ENCODE measurements at places on chromosomes 4 and X.

- no peak for DNase-seq
These were observed 24.2 kb upstream of the HELT start for GRCh38 chr4:184994010-184994622.

GRCh38 chr4:156677131-156677531 is 294.5 kb downstream of the PDGFC start:
- DNase-seq = no peak

GRCh38 chrX:110310896-110311295 is 7.0 kb downstream of the AMMECR1 start:
- peak; percentile 55 for DNase-seq

DNA sequence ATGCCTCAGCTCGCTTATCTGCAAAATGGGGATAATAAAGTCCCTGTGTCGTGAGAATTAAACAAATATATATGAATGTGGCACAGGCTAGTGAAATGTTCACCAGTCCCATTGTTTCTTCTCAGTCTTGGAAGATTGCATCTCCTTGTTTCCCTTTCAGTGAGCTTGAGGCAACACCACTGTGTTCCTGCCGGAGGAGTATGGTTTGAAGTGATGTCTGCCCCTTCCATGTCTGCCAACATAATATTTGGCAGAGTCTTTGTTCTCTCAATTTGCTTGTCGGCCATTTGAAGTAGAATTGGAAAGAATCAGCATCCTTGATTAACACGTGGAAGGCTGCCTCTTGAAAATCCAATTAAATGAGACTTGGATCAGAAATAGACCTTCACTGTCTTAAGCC is 1088.5 kb upstream of the INTU start:
- DNase-seq = no peak

GRCh38 chr4:18999595-18999994 is 978.0 kb upstream of the LCORL start:
- no peak for DNase-seq

DNA sequence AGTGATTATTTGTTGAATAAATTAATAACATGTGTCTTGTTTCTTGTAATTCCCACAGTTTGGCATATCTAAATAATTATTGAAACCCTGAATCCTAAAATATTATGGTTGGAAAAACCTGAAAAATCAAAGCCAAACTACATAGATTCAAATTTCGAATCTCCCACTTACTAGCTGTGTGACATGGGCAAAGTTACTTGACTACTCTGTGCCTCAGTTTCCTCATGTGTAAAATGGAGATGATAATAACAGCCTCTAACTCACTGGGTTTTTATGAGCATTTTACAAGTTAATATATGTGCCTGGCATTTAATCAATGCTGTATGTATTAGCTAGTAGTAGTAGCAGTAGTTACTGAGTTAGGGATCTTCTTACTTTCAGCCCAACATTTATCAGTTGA is 34.6 kb upstream of the BRS3 start:
- no peak for DNase-seq

DNA sequence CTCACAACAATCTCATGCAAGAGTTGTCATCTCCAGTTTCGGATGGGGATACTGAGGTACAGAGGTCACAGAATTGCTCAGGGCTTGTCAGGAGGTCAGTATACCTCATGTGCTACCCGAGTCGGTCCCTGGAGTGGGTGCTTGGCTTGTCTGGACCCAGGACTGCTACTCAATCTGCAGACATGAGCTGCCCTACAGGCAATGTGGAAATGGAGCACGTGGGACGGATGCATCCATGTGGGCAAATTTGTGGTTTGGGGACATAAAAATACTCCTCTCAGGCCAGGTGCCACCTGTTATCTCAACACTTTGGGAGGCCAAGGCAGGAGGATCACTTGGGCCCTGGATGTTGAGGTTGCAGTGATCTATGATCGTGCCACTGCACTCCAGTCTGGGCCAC is 15.8 kb downstream of the USP11 start:
- DNase-seq = no peak

All from activated CD4-positive, alpha-beta T cell treated with anti-CD3 and anti-CD28 coated beads, Interleukin-10, Interleukin-2, amounts not matched to agents 100 ng/mL and 50 ng/mL, durations not matched to agents 16 hours and 8 hours (primary cell).